ENCODE measurements at places on chromosomes 13 and 19.

- DNase-seq = no peak
These were observed 748 bp downstream of the LHFPL6 start for GRCh38 chr13:39602277-39602613.

GRCh38 chr19:33118643-33119042 is 13.3 kb upstream of the WDR88 start:
- DNase-seq = no peak

GRCh38 chr13:100128838-100129237 is 39.9 kb downstream of the PCCA start:
- no peak for DNase-seq

DNA sequence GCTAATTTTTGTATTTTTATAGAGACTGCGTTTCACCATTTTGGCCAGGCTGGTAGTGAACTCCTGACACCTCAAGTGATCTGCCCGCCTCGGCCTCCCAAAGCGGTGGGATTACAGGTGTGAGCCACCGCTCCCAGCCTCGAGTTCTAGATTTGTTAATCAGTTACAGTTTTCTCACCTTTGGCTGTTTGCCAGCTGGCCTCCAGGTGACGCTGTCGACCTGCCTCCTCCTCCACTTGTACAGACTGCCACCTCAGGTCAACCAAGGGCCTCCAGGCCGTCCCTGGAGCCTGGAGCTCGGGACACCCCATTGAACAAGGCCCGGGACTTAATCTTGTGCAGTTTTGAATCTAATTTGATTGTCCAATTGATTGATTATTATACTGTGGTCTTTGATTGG is 45.5 kb downstream of the IER2 start:
- no peak for DNase-seq

GRCh38 chr19:21133633-21134032 is 8.2 kb upstream of the ZNF431 start:
- no peak for DNase-seq

DNA sequence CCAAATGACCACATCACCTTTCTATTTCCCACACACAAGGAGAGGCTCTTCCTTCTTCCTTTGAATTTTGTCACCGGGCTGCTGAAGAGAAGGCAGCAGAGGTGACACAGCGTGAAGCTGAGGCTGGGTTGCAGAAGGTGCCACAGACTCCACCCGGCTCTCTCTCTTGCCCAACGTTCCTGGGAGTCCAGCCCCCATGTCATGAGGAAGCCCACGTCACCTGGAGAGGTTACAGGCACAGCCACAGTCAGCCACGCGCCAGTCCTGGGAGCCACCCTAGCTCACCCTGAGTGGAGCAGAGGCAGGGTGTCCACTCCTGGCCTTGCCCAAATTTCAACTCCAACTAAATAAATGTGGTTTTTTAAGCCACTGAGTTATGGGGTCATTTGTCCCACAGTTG is 4.8 kb upstream of the TMEM255B start:
- no peak for DNase-seq

- DNase-seq = no peak
These were observed 79.4 kb downstream of the MAP4K1 start for GRCh38 chr19:38538386-38538785.

- DNase-seq = no peak
These were observed 324.1 kb downstream of the RBM26 start for GRCh38 chr13:79081942-79082341.

GRCh38 chr19:15251749-15252397 is 19.6 kb upstream of the EPHX3 start:
- DNase-seq = peak; percentile 97

GRCh38 chr13:106570299-106570852 is 2.4 kb upstream of the ARGLU1 start:
- peak; percentile 93 for DNase-seq

DNA sequence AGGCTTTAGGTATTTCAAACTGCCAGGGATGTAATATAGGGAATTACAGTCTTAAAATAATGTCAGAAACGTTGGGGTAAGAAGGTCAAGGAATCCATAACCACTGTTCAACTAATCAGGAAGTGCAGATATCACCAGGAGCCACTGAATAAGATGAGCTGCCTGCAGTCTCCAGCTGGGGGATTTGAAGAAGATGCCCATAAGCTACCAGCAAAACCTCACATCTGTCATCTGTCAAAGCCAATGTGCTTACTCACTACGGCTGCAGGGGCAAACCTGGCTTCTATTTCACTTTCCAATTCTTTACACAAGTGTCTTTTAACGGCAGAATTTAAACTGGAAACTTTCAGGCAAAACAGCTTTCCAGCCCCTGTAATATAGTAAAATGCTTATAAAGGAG is 1410.1 kb upstream of the ATXN8OS start:
- no peak for DNase-seq

DNA sequence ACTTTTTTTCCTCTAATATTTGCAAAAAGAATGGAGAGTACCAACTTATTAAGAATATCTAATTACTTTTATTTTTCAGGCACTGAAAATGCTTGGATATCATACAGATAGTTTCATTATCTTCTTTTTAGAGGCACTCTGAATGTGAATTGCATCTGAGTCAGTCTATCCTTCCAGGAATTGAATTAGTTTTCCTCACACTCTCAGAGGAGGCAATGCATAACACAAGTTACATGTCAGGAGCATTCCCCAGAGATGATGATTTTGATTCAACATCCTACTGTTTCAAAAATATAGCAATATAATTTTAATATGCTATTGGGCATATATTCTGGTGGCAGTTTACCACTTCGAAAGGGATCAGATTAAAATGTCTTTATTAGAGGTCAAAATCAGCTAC is 1315.4 kb downstream of the PCDH9 start:
- DNase-seq = peak; percentile 76

All from choroid plexus epithelial cell (primary cell).